ENCODE measurements at places on chromosomes 12 and 14.
A peak's percentile ranks its signal among the peaks of the same experiment; 100 is the strongest.

DNA sequence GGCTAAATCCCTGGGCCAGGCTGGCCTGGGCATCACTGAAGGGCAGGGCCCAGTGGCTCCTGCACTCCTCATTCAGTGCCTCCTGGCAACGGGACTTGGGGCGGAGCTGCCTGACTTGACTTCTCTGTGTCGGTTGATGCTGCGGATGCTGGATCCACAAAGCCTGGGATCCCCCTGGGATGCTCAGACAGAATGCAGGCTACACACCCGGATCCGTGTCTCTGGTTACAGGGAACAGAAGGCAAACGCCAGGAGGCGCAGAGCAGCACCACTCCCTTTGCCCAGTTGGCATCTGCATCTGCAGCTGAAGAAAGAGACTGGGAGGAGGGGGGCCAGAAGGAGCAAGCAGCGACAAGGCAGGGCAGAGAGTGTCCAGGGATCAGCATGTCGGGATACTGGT lies 154.5 kb upstream of the FKBP4 start:
- DNase-seq: no peak

GRCh38 chr12:108390495-108391203 lies 51.5 kb upstream of the CMKLR1 start:
- DNase-seq: no peak

DNA sequence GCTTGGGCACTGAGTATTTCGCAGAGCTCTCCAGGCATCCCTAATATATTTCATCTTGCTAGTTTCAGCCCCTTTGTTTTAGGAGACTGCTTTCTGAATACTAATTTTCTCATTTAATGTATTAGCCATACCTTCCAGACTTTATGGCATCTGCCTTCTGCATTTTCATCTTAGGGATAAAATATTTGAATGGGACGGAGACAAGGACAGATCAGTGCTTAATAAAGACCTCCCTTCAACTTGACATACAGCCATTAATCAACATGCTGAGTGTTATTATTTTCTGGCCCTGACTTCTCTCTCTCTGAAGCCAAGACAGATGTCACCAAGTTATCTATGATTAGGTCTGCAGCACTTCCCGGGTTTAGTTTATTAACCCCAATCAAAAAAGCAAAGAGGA lies 42.4 kb downstream of the CACNA2D4 start:
- DNase-seq: no peak

DNA sequence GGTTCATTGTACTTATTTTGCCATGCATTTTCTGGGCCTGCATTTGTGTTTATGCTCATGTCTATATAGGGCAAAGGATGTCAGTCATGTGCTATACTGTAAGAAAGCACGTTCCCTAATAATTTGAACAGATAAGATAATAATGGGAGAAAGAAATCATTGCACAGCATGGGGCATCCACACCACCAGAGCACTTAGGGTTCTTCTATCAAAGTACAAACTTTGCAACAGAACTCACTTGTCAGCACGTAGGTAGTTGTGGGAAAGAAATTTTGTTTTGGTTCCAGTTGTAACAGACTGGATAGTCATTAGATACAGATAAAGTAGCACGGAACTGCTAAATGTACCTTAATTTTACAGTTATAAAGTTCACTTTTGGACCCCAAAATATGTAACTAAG lies 10.1 kb downstream of the PPP1CC start:
- DNase-seq: no peak

GRCh38 chr14:73264885-73265720 lies 27.8 kb downstream of the PAPLN start:
- no peak for DNase-seq

GRCh38 chr12:9099552-9100190 lies 16.0 kb downstream of the A2M start:
- no peak for DNase-seq

DNA sequence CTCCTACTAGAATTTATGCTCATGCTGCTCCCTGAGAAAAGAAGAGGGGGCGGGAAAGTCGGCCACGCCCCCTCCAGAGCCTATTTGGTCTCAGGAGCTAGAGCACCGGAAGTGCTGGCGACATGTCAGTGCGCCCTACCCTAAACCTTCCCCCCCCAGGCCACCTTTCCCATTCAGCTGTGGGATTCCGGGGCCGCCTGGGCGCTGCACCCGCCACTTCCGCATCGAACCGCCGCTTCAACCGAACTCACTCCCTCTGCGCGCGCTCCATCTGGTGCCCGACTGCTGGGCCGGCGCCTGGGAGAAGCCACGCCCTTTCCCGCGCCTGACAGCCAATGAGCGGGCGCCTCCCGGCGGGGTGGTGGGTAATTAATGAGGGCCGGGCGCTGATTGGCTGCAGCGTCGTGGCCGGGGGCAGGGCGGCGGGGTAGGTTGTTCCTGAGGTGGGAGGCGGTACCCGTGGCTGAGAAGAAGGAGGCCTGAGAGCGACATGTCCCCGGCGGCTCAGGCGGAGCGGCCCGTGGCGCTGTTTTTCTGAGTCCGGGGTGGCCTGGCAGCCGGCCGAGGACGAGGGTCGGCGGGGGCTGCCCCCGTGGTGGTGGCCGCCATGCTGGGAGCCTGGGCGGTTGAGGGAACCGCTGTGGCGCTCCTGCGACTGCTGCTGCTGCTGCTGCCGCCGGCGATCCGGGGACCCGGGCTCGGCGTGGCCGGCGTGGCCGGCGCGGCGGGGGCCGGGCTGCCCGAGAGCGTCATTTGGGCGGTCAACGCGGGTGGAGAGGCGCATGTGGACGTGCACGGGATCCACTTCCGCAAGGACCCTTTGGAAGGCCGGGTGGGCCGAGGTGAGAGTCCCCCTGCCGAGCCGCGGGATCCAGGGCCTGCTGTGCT lies at the start of gene MLEC:
MLEC (plus strand) TSS at position 460 of the 888 bp plus-strand sequence; CDS start at position 608, 148 bp downstream.
- peak; percentile 98 for DNase-seq

DNA sequence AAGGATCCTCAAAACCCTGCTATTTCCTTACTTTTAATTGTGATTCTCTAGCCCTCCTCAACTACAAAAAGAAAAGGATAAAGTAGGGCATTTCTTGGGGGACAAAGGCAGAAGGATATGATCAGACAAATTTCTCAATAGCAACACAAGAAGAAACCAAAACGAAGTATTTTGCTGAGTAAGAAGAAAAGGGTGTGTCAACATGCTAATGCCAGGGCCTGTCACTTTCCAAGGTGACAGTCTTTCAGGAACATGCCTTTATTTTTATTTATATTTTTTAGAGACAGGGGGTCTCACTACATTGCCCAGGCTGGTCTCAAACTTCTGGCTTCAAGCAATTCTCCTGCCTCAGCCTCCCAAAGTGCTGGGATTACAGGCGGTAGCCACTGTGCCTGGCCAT lies 39.8 kb downstream of the CBX5 start:
- DNase-seq: no peak

DNA sequence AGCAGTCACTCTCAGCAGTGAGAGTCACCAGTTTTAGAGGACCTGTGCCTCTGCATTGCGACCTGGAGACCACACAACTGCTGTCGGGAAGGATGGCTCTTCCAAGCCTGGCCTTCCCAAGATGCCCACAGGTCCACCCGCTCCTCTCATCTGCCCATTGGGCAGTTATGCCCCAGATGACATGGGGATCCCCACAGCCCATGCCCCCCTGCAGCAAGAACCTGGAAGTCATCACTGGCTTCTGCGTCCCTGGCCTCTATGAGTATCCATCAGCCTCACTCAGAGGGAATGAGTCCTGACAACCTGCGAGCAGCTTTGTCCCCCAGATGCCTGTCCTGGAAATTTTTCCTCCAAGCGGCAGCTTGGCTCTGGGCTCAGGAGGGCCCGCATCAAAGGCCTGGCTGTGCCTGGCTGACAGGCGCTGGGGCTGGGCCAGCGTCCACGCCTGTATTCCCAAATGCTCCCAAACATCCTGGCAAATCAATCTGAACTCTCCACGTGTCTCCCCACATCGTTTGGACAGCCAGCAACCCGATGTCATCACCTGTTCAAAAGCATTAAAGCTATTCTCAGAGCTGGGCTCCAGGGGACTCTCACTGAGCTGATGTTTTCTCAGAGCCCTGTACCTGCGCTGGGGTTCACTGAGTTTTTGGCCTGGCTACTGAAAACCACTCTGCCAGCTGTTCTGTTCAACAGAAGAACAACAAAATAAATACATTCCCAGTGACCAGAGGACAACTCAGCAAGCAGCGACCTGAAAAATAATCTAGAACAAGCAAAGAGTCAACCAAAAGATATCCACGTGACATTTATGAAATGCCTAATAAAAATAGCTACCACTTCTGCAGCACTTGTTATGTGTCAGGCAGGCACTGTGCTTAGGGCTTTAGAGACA lies 57.8 kb downstream of the CLMN start:
- no peak for DNase-seq

DNA sequence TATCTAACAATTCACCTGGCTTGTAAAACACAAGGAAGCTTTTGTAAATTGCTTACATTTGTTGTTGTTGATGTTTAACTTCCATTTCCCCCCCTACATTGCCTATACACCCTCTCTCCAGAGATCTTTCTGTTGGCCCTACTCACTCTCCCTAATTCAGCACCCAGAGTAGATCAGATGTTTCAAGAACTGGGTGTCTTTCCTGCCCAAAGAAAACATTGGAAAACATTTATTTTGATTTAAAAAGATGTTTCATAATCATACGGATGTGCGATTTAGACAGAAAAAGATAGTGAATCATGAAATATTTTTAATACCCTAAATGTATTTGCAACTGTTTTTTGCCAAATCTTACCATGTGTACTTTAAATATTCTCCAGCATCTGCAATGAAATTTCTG lies 446.4 kb upstream of the RGS6 start:
- no peak for DNase-seq

DNA sequence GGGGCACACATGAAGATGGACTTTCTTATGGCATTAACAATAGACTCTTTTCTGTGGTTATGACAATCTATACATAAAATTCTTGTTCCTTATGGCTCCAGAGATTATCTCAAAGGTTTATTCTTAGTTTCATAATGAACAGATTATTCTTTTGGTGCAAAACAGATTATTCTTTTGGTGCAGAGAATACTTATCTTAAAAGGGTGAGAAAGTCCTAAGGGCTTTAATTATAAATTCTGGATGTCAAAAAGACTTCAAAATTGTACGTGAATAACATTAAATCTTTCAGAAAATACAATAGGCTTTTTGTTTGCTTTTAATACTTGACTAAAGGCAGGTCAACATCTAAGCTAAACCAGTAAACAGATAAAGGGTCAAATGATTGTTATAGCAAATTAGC lies 69.3 kb downstream of the MNAT1 start:
- no peak for DNase-seq

DNA sequence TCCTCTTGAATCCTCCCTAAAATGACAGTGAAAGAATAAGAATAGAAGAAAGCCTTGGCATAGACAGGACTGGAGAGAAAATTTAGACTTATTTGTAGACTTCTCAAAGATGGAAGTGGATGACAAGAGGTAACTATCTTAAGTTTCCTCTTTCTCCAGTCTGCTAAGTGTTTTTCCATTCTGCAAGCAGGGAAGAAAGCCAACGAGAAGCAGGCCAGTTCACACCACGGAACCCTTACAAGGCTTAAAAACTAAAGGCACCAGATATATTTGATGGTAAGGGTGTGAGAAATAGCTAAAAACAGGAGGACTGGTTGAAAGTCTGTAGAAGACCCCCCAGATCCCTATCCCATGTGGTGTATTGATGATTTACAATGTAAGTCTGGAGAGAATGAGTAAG lies 82.9 kb upstream of the GPHB5 start:
- no peak for DNase-seq

GRCh38 chr12:65597527-65597926 lies 226.8 kb upstream of the HMGA2 start:
- no peak for DNase-seq

GRCh38 chr14:32933629-32934072 lies 5.0 kb upstream of the NPAS3 start:
- no peak for DNase-seq

GRCh38 chr12:57029457-57029856 lies 13.1 kb upstream of the TAC3 start:
- DNase-seq: no peak

- DNase-seq: no peak
Observed at GRCh38 chr14:73700325-73700724, 13.9 kb downstream of the PNMA1 start.

DNA sequence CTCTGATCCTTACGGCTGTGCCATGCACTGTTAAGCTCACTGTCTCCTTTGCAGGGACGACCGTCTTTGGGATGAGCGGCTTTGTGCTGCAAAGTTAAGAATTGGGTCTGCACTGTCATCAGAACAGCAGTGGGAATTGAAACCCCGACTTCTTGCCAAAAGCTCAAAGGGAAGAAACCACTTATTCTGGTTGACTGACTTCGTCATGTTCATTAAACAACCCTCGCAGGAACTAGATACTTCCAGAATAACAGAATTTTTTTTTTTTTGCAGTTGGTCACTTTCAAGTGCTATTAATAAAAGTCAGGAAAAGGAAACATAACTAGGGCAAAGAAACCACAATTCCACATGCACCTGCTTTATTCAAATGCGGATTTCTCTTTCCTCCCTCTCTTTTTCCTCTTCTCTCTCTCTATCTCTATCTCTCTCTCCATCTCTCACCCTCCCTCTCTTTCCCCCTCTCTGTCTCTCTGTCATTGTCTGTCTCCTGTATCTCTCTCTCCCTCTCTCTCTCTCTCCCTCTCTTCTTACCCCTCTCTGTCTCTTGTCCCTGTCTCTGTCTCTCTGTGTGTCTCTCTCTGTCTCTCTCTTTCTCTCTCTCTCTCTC lies 12.3 kb upstream of the GLT1D1 start:
- DNase-seq: no peak

- DNase-seq: no peak
Observed at GRCh38 chr12:69655616-69656340, 43.3 kb downstream of the BEST3 start.

DNA sequence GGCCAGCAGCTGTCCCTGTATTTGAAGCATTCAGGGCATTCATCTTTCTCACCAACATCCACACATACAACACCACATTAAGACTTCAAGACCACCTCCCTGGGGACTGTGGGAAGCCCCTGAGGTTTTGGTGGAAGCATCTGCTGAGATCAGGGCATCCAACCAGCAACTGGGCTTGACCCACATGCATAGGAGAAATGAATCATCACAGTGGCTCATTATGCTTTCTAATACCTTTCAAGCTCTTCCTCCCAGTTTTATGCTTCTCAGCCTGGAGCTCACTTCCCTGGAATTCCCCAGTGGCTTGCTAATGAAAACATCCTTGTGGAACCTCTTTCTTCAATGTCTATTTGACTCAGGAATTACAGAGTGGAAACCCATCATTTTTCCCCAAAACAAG lies 21.4 kb upstream of the CMKLR1 start:
- DNase-seq: no peak

DNA sequence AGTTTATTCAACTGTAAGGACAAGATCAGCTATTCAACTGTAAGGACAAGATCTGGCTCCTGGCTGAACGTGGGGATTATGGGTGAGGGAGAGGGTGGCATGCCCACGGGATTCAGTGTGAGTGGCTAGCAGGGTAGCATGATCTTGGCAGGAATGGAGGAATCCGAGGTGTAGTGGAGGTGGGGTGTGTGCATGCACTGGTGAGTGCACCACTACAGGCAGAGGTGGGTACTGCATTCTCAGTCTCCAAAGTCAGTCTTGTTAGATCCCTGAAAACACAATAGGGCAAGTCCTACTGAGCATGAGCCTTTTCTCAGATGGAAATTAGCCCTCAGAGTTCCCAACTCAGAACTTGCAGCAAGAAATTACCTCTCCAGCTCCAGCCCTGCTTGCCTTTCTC lies 32.2 kb upstream of the DCD start:
- peak; percentile 8 for DNase-seq

All from effector CD4-positive, alpha-beta T cell (primary cell).